Pancreas (tissue), 10 donors: ENCODE measurements at places on chromosomes 1 and 21. TPM values are rescaled to one million over a fixed set of nuclear protein-coding genes. Genes with fewer than 3 reads are reported as not detected.

The SERTAD4 gene
- total RNA-seq: 0.28 TPM

The AMY1A gene
- 0.58 TPM for total RNA-seq

The STIL gene
- total RNA-seq: 0.46 TPM

GRCh38 chr1:211174375-211174774, 40.4 kb upstream of the KCNH1 start:
- DNase-seq: no peak

DNA sequence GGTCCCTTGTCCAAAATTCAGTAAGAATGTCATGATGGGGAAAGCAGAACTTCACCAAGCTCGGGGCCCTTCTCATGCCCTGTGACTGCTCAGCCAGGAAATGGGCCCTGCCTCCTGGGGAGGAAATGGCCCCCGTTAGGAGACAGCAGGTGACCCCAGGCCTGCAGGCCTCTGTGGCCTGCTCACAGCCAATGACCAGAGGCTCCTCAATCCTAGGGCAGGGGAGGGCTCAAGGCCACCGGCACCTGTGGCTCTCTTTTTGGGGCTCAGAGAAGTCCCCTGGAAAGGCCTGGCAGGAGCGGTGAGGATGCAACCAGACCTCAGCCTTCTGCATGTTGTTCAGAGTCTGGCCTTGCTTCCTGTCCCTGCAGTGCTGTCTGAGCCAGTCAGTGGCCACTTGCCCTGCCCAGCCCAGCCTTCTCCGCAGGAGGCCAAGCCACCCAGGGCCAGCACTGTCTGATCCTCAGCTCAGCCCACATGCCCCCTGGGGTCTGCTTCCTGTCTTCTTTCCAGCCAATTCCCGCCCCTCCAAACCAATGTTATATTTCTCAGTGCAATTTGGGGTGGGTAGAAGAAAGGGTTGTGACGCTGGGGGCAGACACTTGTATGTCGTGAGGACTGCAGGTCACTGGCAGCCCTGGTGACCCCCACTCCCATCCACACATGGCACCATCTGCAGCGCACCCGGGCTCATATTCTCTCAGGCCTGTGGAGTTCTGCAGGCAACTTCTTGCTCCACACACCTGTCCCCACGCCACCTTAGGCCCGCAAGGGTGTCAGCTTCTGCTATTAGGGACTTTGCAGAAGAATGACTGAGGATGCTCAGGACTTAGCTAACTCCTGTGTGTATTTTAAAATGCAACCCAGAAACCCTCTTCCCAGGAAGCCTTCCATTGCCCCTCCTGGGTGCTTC, 83.6 kb downstream of the ITPKB start:
- DNase-seq: no peak

- no peak for DNase-seq
Observed at GRCh38 chr1:178538192-178538916, 25.4 kb downstream of the TEX35 start.

The CAPN8 gene
- 0.67 TPM for total RNA-seq

- DNase-seq: peak; percentile 76
Observed at GRCh38 chr1:22728751-22729399, 18.2 kb downstream of the EPHB2 start.

DNA sequence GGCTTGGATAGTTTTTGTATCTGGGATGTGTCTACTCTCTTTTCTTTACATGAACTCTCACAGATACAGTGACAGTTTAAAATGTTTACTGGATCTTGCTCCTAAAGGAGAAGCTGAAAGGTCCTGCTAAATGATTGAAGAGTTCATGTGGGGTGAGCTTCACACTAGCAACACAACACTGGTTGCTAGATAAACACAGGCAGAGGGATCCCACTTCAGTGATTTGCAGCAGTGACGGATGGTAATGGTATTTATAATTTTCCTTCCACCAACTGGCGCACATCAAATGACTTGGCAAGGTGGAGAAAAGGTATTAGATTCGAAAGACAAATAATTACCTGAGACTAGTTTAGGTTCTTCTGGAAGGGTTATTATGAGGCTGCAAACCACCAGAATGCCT, 270.2 kb downstream of the TBX15 start:
- no peak for DNase-seq

DNA sequence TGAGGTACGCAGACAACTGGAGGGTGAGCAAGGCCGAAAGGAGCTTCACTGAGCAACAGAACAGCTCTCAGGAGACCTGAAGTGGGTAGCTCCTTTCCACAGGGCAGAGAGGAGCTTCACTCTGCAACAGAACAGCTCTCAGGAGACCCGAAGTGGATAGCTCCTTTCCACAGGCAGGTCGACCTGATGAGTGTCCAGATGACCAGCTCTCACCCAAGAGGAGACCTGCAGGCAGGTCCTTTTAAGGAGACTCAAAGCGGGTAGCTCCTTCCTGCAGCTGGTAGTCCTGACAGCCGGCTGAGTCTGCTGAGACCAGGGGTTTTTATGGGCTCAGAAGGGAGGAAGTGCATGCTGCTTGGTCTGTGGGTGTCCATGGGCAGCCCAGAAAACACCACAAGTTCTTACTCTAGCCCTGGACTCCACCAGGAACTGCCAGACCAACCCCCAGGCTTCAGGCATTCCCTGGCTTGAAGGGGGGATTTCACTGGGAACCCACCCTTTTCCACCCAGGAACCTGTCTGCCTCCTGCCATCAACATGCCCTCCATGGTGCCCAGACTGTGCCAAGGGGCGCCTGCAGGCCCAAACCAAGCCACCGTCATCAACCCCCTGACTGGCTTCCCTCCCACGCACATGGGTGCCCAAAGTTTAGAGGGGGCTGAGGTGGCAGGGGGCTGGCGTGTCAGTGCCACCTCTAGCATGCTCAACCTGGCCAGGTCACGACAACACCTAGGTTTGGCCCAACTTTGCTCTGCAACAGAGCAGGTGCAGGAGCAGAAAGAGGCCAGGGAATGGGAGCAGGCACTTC, 43.6 kb downstream of the ZBTB8OS start:
- DNase-seq: no peak

- no peak for DNase-seq
Observed at GRCh38 chr1:154837672-154838171, 32.4 kb downstream of the KCNN3 start.

- DNase-seq: no peak
Observed at GRCh38 chr1:47624531-47624930, 186.7 kb downstream of the FOXD2 start.

The PDZK1IP1 gene
- 46.4 TPM for total RNA-seq

DNA sequence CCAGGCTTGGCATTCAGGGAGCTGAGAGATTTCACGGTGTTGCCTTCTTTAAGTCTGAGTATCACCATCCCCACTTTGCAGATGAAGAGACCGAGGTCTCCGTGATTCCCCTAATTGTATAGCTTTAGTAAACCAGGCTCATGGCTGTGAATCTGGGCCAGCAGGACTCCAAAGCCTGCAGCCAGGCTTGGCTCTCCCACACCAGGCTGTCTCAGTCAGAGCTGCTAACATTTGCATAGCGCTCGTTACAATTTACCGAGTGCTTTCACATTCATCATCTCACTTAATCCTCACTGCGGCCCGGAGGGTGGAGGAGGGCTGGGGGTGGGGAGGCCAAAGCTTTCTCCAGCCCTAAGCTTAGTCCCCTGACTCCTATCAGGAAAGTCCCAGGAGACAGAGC, 11.7 kb downstream of the C1orf94 start:
- DNase-seq: no peak

The POU3F1 gene
- not detected for total RNA-seq

DNA sequence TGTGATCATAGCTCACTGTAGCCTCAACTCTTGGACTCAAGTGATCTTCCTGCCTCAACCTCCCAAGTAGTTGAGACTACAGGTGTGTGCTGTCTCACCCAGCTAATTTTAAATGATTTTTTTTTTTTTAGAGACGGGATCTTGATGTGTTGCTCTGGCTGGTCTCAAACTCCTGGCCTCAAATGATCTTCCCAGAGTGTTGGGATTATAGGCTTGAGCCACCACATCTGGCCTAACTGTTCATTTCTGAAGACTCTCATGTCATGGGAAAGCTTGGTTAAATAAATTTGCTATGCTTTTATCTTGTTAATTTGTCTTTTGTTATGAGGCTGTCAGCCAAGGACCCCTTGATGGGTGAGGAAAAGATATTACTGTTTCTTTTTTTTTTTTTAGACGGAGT, 134.0 kb downstream of the MIS18A start:
- no peak for DNase-seq

GRCh38 chr1:52266507-52266906, 99.5 kb downstream of the CC2D1B start:
- DNase-seq: no peak

DNA sequence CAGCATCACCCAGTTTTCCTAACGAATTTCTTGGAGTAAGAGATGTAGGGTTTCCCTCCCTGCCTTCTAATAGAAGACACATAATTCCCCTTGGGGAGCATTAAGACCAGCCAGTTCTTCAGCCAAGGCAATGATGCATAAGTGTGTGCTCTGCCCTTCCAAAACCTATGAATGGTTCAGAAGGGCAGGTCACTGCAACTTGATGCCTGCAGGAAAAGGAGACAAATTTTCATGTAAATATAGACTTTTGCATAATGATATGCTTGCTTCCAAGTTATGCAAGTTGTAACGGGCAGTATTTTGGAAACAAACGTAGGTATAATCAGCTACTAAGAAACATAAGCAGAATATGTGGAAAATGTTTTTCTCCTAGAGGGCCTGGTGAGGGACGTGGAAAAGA, 31.6 kb downstream of the PTGS2 start:
- no peak for DNase-seq

DNA sequence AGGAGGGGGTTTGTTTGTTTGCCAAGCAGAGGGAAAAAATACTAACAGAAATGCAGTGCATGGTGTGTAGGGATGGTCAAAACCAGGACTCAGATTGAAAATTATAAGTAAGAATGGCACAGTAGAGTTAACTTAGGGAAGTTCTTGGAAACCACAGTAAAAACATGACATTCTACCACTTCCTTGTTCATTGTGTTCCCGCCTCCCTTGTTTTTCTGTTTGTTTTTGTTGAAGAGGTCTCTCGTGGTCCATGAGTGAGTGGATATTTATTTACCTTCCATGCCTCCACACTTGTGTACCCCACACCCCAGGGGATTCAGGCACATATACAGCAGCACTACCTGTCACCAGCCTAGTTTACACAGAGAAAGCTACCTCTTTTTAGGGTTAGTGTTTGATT, 69.6 kb downstream of the OLFML2B start:
- no peak for DNase-seq

The CD101 gene
- total RNA-seq: 2.0 TPM

DNA sequence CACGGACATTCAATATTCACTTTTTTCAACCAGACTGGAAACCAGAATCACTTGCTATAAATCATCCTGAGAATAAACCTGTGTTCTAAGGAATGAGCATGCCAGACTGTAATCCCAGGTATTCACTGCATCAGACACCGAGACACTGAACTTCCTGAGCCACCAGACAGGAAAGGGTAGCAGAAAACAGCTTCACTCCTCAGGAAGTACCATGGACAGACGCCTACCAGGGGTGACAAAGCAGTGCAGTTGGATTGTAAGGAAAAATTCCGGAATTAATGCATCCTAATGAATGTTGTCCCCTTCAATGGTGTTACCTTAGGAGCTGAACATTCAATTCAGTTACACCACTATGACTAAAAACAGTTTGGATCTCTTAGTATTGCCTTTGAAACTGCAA, 156.1 kb downstream of the PIGK start:
- DNase-seq: no peak

- DNase-seq: no peak
Observed at GRCh38 chr21:38351961-38352521, 95.2 kb downstream of the KCNJ15 start.

The AKR7A3 gene
- total RNA-seq: 232 TPM

DNA sequence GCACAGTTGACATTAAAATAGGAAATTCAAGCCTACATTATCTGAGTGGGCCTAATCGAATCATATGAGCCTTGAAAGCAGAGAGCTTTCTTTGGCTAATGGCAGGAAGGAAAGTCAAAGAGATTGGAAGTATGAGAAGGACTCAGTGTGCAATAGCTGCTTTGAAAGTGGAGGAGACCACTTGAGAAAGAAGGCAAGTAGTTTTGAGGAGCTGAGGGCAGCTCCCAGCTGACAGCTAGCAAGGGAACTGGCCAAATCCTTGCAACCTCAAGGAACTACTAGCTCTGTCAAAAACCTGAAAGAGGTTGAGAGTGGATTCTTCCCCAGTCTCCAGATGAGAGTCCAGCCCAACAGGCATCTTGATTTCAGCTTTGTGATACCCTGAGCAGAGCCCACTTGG, 149.0 kb upstream of the CACYBP start:
- DNase-seq: no peak

GRCh38 chr1:68221980-68222373, 10.3 kb downstream of the WLS start:
- no peak for DNase-seq

GRCh38 chr1:52424231-52424636, 19.8 kb downstream of the PRPF38A start:
- DNase-seq: no peak

DNA sequence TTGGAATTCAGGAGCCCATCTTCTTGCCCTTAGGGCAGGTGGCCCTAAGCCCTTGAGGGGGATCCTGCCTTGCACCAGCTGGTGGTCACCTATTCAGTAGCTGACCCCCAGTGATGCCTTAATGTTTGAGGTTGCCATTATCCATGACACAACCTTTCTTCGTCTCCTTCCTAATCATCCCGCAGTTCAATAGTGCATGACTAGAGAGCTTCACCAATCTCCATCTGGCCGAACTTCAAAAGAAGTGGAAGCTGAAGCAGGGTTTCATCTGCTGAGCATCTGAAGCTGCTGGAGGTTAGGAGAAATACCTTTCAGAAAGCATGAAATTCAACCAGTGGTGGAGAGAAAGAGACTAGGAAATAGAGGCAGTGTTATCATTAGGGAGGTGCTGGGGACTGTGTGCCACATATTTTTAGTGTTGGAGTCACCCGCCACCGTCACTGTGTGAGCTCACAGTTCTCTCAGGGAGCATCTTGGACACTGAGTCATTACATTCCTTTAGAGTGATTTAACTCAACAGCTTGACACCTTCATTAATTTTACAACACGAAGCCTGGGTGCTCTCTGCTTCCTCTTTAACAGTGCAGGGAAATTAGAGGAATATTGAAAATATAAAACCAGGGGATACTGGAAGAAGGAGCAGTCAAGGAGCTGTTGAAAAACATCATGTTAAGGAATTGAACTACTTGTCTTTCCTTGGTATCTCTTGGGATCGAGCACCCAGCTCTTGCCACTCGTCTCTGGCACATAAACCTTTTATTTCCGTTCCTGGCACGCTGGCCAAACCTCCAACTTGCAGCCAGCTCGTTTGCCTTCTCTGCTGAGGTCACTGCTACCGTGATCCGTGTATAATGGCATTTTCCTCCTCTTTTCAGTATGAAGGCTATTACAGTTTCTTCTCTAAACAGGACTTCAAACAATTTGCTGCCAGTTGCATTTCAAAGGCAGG, 53.6 kb downstream of the PEX14 start:
- DNase-seq: no peak

The FAM72C gene
- total RNA-seq: not detected

The GJA8 gene
- not detected for total RNA-seq

- DNase-seq: no peak
Observed at GRCh38 chr1:100774370-100774769, 54.8 kb downstream of the VCAM1 start.

- DNase-seq: no peak
Observed at GRCh38 chr1:43802356-43802980, 95.1 kb downstream of the ST3GAL3 start.

The CTSK gene
- 6.5 TPM for total RNA-seq
